ENCODE measurements at places on chromosomes 6 and 20.

DNA sequence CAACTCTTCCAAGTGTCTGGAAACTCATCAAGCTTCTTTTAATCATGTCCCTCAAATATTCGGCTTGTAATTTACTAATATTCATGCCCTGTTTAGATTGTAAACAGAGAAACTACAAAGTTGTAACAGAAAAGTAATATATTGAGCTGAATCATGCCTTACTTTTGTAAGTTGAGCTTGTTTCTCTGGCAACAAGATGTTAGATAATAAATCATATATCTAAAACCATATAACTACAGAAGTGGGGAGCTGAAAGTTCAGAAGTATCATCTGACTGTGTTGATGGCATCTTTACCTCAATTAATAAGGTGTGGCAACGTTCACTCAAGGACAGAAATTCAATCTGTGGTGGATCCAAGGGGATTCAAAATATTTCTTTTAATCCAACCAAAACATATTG, 263.9 kb downstream of the PLCB1 start:
- no peak for DNase-seq

GRCh38 chr20:5401277-5401875, 84.6 kb upstream of the PROKR2 start:
- DNase-seq: no peak

DNA sequence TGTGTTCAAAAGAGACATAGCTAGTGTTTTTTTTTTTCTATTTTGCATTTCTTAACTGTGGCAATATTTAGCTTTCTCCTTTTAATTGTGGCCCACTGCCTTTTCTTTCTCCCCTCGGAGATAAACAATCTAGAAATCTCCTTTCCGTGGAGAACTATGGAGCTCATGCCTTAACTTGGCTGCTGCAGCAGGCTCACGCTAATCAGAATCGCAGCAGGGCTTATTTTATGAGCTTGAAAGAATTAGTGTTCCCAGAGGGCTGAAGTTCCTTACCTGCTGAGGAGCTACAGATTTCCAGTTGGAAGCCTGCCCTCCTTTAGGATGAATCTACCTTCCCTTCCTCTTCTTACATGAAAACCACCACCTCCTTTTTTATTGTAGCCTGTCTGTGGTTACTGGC, 35.6 kb downstream of the CTNNBL1 start:
- DNase-seq: no peak

DNA sequence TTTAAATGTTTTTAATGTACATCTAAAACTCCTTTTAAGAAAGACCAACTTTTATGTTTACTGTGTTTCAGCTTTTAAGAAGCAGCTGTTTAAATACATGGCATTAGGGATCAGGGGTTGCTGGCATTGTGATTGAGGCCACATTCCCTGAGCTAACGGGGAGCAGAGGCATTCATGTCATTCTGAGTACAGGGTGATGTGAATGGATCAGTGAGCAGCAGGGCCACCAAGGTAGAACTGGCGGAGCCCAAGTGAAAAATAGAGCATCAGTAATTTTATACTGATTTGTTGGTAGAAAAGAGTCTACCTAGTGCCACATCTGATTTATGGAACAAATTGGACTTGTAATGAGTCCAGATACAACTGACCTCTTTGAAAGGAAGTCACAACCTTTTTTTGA, 467.3 kb downstream of the ADGRB3 start:
- no peak for DNase-seq

GRCh38 chr20:2706688-2707352, 14.2 kb downstream of the EBF4 start:
- no peak for DNase-seq

- no peak for DNase-seq
These were observed 79.8 kb downstream of the GINS1 start for GRCh38 chr20:25487306-25487705.

DNA sequence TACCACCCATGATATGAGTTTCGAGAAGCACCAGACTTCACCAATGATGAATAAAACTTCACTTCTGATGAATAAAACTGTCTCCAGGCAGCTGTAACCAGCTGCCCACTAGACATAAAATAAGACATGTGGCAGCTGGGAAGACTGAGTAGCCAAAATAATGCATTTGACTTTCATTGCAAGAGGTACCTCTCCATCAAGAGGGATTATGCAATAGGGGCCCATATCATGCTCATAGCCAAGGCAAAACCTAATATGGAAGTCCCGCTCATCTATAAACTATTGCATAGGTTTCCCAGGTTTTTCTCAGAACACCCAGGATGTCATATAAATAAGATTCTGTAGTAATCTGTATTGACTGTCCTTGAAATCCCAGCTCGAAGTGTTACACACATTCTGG, 155.5 kb downstream of the SIM1 start:
- DNase-seq: no peak

All from suppressor macrophage (primary cell).